ENCODE measurements at places on chromosomes 2 and 18.

GRCh38 chr2:81984969-81985637, 1680.6 kb upstream of the LRRTM1 start:
- no peak for DNase-seq

GRCh38 chr2:217703999-217704398, 298.8 kb downstream of the TNS1 start:
- DNase-seq = no peak

- DNase-seq = no peak
Measured at GRCh38 chr2:135638825-135639224, 102.8 kb upstream of the UBXN4 start.

DNA sequence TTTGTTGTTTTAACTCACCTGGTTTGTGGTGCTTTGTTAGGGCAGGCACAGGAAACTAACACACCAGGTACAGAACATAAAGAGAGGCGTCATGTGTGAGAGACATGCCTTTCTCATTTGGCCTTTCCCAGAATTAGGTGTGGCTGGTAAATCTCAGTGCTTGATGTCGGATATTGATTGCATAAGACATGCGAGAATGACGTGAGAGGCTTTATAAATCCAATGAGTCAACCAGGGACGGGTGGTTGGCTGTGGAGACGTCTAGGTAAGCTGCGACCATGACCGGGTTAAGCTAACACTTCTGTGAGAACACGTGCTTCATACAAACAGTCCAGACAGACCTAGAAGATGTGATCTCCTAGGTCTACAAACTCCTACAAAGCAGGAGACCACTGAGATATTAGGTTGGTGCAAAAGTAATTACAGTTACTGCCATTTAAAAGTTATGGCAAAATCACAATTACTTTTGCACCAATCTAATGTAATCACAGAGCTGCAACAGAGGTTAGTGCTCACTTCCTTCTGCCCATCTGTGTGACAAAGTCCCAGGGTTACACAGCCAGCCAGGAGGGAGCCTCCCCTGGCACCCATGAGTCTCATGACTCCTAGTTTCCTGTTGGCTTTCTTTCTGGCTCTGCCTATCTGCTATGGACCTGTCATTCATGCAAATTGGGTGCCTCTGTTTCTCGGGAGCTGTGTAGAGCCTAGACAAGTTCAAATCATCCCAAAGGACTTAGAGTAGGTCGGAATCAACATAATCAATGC, 98.9 kb upstream of the ATP8B1 start:
- no peak for DNase-seq

DNA sequence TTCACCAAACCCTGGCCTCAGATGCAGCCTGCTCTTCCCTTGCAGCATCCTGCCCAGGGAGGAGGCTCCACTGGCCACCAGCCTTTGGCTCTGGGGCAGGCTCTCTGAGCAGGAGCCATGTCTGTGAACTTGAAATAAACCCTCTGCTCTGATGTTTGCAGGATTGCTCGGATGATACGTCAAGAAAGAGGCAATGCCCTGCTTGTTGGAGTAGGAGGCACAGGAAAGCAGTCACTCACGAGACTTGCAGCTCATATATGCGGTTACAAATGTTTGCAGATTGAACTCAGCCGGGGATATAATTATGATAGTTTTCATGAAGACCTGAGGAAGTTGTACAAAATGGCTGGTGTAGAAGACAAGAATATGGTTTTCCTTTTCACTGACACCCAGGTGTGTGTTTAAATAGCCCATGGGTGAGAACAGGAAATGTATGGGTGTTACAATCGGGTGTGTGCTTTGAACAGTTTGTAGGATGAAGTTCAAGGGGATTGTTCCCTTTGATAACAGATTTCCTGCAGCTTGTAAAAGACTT, 177.9 kb downstream of the DNAH6 start:
- no peak for DNase-seq

- no peak for DNase-seq
Measured at GRCh38 chr2:173760553-173760952, 204.6 kb downstream of the SP3 start.

GRCh38 chr2:8587920-8588830, 93.7 kb upstream of the ID2 start:
- DNase-seq = no peak

GRCh38 chr2:12617366-12617765, 99.4 kb upstream of the TRIB2 start:
- DNase-seq = no peak

GRCh38 chr2:17590342-17590911, 49.9 kb downstream of the VSNL1 start:
- no peak for DNase-seq

- DNase-seq = no peak
Measured at GRCh38 chr2:133586978-133587377, 18.7 kb upstream of the NCKAP5 start.

DNA sequence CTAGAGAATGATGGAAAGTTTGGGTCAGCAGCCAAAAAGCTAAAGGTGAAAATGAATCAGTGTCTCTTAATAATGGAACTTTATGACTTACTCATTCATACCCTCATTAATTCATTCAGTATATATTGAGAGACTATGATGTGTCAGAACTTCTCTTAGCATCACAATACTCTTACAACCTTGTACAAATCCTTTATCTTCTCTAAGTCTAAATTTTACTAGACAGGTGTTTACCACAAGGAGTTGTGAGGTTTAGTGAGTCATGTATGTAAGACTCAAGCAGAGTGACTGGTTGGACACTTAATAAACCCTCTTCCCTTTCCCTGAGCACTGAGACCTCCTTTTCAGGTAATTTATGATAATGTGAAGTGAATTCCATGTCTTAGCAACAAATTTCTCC, 129.6 kb downstream of the PPP1R1C start:
- DNase-seq = no peak

- DNase-seq = no peak
Measured at GRCh38 chr2:85593023-85593422, 2.5 kb upstream of the RNF181 start.

- DNase-seq = no peak
Measured at GRCh38 chr2:106991866-106992265, 105.9 kb upstream of the ST6GAL2 start.

DNA sequence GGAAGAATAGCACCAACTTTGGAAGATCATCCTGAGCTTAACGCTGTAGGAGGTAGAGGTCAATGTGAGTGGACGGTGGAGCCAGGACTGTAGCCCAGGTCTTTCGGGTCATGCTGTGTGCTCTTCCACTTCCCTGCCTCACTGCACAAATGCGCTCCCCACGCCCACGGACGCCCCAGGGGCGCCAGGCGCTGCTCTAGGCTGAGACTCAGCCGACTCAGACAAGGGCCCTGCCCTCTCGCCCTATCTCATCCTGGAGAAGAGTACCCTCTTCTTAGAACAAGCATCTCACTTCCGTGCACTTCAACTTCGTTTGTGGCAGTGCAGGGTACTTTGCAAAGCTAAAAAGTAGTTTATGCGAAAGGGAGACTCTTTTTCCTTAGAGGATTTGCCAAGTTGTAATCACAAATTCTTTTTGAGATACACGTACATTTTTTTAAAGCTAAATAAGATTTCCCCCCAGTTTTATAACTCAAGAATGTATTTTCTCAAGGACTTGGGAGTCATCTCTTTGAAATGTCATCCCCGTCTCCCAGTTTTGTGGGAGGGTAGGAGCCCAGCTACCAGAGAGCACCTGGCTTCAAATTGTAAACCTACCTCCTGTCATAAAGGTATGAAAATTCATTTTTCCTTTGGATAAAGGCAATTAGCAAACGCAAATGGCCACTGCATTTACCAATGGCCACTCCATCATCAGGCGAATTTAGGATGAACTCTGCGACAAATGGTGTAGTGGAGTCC, 1.2 kb upstream of the PRELID3A start:
- DNase-seq = no peak

DNA sequence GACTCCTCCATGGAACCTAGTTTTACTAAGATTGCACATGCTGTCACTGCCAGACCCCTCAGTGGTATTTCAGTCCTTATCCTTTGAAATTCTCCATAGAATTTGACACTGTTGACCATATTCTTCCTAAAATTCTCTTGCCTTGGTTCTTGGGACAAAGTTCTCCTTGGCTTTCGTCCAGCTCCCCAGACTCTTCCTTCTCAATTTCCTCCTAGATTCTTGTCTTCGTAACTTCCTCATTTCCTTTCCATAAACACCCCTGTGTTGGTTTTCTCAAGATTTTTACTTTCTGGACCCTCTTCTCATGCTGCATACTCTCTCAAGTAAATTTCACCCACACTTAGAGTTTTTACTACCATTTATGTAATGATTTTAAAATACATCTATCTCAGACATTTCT, 96.6 kb upstream of the TWSG1 start:
- no peak for DNase-seq

DNA sequence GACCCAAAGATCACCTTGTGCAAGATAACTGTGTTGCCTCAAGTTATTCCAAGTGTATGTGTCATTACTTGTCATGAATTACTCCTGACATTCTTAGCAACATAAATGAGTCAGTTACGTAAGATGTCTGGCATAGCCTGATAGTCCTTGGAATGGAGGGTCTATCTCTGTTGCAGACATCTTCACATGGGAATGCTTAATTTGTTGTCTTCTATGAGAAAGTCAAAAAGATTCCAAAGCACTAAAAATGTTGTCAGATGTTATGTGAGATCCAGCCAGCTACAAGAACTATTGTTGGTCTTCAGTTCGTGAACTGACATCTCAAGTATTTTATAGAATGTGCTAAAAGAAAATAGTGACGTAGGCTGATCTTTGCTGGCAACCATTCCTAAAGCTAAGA, 178.2 kb upstream of the RASGRP3 start:
- DNase-seq = no peak

GRCh38 chr18:22900558-22901238, 32.4 kb upstream of the RBBP8 start:
- peak; percentile 90 for DNase-seq

DNA sequence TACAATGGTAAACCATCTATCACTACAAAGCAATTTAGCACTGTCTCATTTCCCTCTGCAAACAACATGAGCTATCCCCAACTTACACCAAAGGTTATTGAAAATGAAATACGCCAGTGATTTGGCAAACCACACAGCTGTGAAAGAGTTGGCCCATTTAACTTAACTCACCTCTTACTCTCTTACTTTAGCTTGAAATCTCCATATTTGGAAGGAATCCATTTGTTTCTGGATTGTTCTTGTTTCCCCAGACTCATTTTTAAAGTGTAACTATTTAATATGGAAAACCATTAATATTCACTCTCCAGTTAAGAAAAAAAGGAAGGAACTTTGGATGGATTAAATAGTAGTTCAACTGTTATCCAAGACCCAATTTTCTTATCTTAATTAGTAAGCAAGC, 93.7 kb upstream of the TRIB2 start:
- no peak for DNase-seq

DNA sequence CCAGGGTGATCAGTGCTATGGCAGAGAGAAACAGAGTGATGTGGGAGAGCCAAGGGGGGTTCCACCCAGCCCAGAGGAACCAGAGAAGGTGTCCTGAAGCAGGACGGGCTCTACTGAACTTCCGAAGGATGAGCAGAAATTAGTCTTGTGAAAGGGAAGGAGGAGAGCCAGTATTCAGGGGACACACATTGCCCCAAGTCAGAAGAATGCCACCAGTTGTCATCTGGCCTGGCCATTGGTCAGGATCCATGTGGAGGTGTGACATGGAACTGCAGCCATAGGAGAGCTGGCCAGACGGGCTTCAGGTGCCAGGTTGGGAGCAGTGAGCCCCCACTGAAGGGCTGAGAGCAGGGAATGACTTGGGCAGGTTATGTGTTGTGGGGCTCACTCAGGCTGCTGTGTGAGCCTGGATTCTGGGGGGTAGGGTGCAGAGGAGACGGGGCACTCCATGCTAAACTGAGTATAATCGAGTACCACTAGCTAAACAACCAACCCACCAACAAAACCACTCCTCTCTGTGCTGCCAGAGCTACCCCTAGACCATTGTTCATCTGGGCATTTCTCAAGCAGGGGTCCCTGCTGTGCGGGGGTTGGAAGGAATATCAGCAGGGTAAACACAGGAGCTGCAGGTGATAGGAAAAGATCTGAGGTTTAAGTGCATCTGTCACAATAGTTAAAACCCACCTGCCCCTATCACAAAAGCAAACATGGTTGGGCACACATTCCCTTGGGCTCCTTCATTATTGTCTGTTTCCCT, 25.3 kb downstream of the MARCO start:
- DNase-seq = no peak
